ENCODE measurements at places on chromosomes 2 and 18.

DNA sequence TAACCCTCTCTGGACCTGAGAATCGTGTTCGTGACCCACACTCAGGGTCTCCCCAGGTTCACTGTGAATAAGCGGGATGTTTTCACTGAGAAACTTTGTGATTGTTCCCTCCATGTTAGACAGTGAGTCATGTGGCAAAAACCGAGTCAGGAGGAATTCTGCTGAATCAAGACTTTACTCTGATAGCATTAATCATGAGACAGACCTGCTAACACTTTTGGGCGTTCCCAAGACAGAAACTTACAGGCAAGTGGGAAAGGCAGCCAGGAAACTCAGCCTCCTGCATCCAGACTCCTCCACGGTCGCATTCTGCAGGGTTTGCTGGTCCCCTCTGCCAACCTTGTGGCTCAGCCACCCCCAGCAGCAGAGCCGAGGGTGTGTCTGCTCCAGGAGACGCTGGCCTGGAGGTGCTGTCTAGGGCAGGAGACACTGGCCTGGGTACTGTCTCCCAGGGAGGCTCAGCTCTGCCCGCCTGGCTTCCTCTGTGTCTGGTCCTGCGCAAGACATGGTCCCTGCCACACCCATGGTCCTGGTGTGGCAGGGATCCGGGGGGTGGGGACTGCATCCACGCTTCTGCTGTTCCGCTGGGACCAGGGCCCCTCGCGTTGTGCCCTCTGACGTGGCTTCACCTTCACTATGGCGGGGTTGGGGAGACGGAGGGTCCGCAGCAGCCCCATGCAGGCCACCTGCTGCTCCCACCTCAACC lies 177.4 kb downstream of the TWIST2 start:
- no peak for DNase-seq

DNA sequence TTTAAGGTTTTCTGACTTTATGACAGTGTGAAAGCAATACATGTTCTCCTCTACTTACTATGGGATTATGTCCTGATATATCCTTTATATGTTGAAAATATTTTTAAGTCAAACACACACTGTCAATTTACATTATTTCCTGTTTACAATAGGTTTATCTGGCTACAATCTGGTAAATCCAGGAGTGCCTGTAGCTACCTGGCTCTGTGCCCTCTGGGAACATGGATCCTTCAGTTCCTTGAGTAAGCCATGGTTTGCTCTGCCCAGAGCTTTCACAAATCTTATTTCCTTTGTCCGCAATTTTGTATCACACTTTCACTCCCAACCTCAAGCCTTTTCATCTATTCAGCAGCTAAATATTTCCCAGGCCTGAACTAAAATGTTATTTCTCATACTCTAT lies 1582.2 kb upstream of the NXPH2 start:
- DNase-seq, result no peak

- DNase-seq, result no peak
These were observed 181.4 kb downstream of the MYO5B start for GRCh38 chr18:50013363-50014138.

DNA sequence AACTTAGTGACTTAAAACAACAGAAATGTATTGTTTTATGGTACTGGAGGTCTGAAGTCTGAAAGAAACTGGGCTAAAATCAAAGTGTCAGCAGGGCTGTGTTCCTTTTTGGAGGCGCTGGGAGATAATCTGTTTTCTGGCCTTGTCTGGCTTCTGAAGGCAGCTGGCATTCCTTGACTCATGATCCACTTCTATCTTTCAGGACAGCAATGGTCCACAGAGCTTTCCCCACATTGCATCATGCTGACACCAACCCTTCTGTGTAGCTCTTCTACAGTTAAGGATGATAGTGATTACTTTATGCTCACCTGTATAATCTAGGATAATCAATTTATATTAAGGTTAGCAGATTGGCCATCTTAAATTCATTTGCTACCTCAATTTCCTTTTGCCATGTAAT lies 392.1 kb downstream of the TDRD15 start:
- no peak for DNase-seq

- DNase-seq, result no peak
These were observed 160.4 kb downstream of the SMAD7 start for GRCh38 chr18:48790226-48790863.
